Stimulated activated CD8-positive, alpha-beta memory T cell treated with anti-CD3 and anti-CD28 coated beads, Interleukin-7, amount 100 ng/mL, for 24 hours (primary cell): ENCODE measurements at places on chromosomes 12 and 14.

GRCh38 chr14:61426048-61426447, 104.7 kb downstream of the PRKCH start:
- DNase-seq, result no peak

- no peak for DNase-seq
Observed at GRCh38 chr12:120164293-120164692, 30.2 kb downstream of the GCN1 start.

DNA sequence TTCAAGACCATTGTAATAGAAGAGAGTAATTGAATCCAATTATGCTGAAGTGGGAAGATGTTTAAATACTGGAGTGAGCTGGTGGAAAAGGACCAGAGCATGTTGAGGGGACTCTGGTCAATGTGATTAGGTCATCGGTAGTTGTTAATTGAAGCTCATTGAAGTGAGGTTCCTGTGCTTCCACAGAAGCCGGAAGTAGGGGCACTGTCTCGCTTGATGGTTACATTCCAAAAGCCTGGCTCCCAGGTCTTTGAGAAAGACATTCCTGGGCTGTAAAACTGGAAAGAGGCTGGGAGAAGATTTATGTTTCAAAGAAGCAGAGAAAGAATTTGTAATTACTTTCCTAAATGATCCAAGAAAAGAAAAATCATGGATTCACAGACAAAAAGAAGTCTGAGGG, 12.3 kb upstream of the CLECL1 start:
- no peak for DNase-seq

GRCh38 chr12:116339062-116339461, 61.6 kb upstream of the MED13L start:
- DNase-seq, result no peak

DNA sequence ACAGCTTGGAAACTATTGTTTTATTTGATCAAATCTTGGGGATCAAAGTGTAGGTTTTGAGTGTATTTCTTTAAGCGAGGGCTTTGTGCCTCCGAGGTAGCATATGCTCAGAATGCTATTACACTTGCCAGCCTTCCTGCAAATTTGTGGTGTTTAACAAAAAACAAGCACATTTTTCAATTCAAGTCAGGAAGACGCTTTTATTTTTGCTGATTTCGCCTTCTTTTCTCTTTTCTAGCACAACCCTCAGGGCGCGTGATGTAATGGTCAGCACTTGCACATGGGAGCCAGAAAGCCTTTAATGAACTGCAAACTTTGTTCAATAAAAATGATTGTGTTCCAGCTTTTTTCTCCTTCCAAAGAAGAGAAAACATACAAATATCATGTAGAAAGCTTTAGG, 466.5 kb downstream of the PRKD1 start:
- DNase-seq, result no peak

GRCh38 chr12:113802966-113803758, 163.0 kb downstream of the RBM19 start:
- no peak for DNase-seq

DNA sequence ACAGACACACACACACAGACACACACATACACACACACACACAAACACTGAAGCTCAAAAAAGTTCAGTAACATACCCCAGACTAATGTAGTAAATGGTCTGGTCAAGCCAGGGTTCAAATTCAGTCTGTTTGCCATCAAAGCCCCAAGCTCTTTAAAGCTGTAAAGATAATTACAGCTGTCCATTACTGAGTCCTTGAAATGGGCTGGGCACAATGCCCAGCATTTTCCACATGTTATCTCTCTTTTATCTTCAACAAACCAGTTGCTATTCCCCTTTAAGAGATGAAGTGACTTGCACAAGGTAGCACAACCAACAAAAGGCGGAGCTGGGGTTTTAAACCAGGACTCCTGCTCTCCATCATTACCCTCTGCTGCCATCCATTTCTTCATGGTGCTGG, 7.6 kb upstream of the UNC119B start:
- no peak for DNase-seq

- no peak for DNase-seq
Observed at GRCh38 chr12:115394496-115395220, 710.7 kb upstream of the TBX3 start.

GRCh38 chr14:57928732-57929131, 62.8 kb upstream of the SLC35F4 start:
- no peak for DNase-seq

DNA sequence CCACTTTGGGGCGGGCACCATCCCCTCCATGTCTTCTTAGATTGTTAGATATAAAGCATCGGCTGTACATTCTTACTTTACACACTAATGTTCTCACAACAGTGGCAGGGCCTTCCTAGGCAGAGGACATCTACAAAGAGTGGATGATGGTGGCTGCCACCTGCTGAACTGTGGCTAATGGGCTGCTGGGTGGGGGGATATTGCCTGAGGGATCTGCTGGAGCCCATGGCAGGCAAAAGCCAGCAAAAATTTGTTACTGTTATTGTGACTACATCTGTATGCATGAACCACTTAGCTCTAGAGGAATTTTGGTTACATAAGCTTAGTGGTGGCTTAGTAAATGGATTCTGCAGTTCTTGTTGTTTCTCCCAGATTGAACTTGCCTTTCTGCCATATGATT, 52.6 kb downstream of the DIP2B start:
- DNase-seq, result no peak

DNA sequence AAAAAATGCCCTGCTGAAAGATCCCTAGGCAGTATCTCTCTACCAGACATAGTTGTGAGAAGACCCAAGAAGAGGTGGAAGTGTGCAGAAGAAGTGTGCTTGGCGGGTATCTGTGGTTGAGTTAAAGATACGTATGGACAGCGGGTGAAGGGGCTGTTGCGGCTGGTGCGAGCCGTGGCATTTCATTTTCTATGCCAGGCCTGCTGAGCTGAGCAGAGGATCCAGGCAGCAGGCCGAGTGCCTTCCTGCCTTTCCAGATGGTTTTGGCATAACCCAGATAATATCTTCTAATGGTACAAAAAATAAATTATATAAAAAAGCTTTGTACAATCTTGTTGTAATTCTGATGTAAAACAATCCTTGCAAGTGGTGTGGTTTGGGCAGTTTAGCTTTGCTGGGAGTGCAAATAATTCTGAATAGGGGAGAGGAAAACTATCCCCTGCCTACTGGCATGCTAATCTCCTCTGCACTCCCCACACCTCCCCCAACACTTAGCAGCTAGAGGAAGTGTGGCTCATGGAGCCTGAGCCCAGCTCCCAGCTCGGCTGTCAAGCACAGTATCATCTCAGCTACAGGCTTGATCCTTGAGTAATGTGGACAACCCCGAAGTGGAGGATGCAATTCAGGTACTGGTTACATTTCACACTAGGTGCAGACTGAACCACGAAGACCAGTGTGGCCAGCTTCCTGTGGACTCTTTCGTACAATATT, 168.9 kb downstream of the VRK1 start:
- no peak for DNase-seq

- DNase-seq, result no peak
Observed at GRCh38 chr12:63266988-63267387, 116.0 kb upstream of the AVPR1A start.

DNA sequence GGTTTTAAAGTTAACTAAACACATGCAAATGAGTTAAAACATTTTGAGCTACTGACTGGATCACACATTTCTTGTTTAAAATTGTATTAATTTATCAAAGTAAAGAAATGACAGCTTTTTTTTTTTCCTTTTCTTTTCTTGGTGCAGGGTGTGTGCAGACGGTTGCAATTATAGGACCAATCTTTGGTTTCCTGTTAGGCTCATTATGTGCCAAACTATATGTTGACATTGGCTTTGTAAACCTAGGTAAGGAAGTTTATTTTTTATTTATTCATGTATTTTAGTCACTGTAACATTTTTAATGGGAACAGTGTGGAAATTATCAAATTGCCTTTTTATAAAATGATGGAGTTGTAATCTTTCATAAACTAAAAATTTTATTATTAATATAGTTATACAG, 21.9 kb downstream of the SLCO1C1 start:
- no peak for DNase-seq

DNA sequence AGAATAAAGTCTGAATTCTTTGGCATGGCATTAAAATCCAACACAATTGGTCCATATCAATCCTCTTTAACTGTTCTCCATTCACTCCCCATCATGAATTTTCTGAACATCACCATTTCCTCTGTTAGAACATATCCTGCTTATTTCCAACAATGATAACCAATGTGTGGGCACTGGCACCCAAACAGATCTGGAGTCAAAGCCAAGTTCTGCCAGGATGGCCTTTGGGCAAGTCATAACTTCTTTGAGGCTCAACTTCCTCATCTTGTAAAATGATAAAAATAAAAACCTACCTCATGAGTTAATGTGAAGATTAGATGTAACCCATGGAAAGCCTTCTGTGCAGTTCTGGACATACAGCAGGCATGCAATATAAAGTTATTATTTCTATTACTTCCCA, 12.5 kb downstream of the PAWR start:
- no peak for DNase-seq
